Stimulated activated CD4-positive, alpha-beta T cell treated with anti-CD3 and anti-CD28 coated beads, Interleukin-1b, Interleukin-23, amount 100 ng/mL, for 1 hour (primary cell): ENCODE measurements at places on chromosomes 1 and 21.

GRCh38 chr1:9494936-9495758, 44.1 kb upstream of the SLC25A33 start:
- peak; percentile 40 for DNase-seq

DNA sequence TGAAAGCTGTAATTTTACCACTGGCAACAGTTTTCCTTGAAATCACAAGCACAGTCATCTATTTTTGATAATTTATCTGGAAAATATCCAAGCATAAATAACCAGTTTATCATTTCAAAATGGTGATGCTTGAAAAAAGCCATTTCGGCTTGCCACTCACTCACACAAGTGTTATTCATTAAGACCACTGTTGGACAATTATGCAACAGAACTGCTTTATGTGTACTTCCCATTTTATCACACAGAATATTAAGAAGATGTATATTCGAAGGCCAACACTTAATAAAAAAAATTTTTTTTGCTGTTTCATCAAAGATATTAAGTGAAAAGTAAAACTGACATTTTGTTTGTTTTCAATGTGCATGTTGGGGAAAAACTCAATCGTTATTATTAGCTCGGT, 62.3 kb downstream of the EIF4G3 start:
- DNase-seq, result no peak

DNA sequence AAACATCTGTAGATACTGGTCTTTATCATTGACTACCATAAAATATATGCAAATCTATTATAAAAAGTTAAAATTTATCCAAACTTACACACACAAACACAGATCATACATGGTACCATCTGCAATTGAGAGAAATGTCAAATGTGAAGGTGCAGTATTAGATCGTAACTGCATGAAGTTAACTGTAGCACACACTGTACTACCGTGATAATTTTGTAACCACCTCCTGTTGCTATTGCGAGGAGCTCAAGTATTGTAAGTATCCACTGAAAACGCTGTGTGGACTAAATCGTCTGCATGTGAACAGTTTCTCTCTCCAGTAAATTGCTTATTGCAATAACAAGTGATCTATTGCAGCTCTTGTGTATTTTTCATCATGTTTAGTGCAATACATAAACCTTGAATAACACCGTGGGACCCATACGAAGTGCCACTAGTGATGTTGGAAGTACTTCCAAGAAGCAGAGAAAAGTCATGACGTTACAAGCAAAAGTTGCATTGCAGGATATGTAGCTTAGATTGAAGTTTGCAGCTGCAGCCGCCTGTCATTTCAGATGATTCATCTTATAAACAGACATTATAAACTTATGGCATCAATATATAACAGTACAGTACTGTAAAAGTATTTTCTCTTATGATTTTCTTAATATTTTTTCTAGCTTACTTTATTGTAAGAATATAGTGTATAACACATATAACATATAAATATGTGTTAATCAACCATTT, 172.9 kb downstream of the SDCCAG8 start:
- no peak for DNase-seq

- no peak for DNase-seq
These were observed at the start of gene RIIAD1 for GRCh38 chr1:151720974-151721787. RIIAD1 (plus strand) TSS chr1:151721522; CDS start chr1:151721537, 15 bp downstream.

DNA sequence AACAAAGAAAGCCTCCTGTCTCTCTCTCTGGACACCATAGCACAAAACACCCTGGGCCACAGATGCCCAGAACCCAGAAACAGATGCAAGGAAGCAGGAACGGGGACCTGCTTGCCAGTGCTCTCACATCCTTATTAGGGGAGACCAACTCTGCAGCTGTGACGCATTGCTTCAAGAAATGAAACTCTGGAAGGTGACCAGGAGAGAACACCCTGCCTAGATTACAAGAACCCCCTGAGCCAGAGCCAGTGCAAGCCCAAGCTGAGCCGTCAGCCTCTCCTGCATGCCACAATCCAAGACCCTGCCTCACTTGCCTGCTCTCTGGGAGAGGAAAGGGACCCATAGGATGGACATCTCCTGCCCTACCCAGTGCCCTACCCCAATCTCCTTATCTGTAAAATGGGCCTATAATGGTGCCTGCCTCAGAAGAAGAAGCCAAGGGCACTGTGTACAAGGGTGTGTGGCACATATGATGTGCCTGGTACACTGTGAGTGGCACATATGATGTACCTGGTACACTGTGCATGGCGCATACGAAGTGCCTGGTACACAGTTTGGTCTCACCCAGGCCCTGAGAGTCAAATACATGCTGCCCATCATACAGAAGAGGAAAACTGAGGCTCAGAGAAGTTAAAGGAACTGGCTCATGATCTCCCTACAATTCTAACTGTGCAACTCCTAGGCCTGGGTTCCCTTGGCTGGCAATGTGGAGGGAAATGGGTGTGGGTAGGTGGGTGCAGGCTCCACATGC, 16.8 kb upstream of the FAM131C start:
- DNase-seq, result no peak

DNA sequence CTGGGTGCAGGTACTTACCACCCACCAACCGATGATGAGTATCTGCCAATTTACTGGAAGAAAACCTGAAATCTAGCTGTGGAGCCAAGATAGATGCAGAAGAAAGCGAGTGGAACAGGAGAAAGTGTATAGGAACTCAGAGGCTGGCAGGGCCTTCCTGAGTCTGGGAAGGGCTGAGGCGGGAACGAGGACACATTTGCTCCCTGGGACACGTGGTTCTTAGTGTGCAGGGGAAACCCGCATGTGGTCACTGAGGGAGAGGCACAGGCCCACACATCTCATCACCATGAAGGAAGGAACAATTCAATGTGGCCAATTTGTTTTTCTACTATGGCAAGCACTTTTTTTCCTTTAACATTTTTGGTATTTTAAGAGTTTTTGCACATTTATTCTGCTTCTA, 8.2 kb downstream of the RYR2 start:
- no peak for DNase-seq

GRCh38 chr1:30329802-30330557, 393.4 kb downstream of the MATN1 start:
- no peak for DNase-seq
